ENCODE measurements at places on chromosomes 13 and 19. TPM values are rescaled to one million over a fixed set of nuclear protein-coding genes. Genes with fewer than 3 reads are reported as not detected.

Gene NUDT15
- 48.1 TPM for total RNA-seq

Gene FGF14
- total RNA-seq: not detected

Gene LYL1
- total RNA-seq: not detected

Gene ZNF701
- total RNA-seq: 1.2 TPM

Gene CEACAM4
- total RNA-seq: not detected

Gene SYNGR4
- not detected for total RNA-seq

Gene ZNF576
- total RNA-seq: 6.9 TPM

DNA sequence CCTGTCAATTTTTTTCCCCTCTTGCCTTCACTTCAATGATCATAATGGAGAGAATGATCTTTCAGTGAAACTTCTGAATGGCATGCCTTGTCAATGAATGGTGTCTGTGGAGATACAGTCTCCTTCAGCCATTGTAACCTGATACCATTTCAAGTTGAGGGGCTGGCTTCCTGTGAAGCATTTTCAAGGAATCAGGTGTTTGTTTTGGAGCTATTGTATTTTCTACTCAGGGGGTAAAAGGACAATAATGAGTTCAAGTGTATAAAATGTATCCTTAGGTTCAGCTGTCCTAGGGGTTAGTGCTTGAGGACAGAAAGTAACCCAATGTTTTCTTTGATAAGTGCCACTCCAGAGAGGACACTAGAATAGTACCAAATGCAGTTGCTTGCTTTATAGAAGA, 23.8 kb upstream of the CBY2 start:
- no peak for DNase-seq

GRCh38 chr19:46935066-46935663, 74.4 kb downstream of the ARHGAP35 start:
- no peak for DNase-seq

GRCh38 chr13:98187965-98188261, 10.8 kb upstream of the RNF113B start:
- no peak for DNase-seq

GRCh38 chr13:99357131-99357596, 50.0 kb upstream of the GPR183 start:
- DNase-seq: no peak

GRCh38 chr13:78319101-78319627, 284.2 kb downstream of the POU4F1 start:
- no peak for DNase-seq

DNA sequence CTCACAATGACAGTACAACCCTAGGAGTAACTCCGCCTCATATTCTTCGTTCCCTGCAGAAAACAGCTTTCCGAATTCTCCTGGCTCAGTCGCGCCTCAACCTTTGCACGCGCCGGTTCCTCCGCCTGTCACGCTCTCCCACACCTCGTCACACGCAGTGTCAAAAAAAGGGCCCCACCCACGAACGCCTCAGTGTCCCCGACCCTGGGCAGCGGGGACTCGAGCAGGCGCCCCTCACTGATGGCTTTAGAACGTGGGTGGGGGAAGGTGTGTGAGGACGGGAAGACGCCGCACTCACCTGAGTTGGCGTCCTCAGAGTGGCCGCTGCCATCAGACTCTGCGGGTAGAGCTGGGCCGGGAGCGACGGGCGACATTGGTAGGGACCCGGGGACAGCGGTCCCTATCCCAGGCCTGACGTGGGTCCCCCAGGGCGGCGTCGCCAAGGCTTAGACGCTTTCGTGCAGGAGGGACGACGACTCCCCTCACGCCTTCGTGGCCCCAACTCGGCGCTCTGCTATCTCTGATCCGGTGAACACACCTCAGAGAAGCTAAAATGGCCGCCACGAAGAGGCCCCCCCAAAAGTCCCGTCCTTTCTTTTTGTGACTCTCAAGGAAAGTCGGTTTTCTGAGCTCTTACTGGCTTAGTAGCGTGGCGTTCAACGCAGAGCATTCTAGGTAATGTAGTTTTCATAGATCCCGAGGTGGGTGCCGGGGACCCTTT, at the start of gene ZNF154:
ZNF154 (minus strand) TSS at position 564 of the 721 bp plus-strand sequence; CDS start at position 331, 233 bp downstream.
- DNase-seq: peak; percentile 90

DNA sequence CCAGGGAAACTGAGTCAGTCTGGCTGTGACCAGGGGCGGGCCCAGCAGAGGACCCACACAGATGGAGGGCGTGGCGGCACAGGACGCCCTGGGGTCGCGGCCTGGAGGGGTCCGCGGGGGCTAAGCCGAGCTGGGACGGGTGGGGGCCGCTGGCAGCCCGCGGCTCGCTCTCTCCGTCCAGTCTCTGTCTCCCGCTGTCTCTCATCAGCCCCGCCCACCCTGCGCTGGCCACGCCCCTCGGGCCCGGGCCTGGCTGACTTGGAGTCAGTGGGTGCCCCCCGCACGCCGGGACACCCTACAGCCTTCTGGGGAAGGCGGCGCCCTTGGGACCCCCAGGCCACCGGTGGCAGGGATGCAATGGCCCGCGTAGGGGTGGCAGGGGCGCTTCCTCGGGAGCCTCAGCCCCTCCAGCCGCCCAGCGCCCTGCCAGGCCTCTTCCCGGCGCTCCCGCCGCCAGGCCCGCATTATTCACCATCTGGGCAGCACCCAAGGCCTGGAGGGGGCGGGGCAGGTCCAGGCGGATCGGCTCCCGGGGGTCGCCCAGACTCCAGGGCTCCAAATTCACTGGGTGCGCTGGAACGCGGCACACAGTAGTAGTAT, at the start of gene TBXA2R:
TBXA2R (minus strand) TSS at position 186 of the 600 bp plus-strand sequence. CDS start 6,241 bp downstream, outside the sequence.
- DNase-seq: no peak

- no peak for DNase-seq
These were observed 11.1 kb upstream of the NFIX start for GRCh38 chr19:12984143-12984627.

DNA sequence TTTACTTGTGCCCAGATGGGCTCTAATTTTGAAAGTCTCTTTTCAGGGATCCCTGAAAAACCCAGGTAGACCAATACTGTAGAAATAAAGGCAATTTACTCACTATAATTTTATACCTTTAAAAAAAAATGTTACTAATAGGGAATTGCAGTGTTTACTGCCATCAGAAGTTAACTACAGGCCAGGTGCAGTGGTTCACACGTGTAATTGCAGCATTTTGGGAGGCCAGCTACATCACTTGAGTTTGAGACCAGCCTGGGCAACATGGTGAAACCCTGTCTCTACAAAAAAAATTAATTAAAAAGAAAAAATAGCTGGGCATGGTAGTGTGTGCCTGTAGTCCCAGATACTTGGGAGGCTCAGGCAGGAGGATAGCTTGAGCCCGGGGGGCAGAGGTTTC, 10.2 kb downstream of the USP12 start:
- DNase-seq: no peak

DNA sequence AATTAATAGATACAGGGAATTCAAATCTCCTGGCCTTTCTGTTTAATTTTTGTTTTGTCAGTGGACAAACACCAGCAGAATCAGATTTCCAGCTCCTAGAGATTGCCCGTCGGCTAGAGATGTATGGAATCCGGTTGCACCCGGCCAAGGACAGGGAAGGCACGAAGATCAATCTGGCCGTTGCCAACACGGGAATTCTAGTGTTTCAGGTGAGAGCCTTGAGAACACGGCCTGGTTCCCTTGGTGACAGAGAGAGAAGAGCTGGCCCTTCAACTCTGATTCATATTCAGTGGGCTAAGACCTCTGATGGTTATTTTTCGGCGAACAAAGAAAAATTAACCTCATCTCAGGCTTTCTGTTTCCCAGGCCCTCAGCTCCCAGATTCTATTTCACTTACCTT, 191.3 kb downstream of the STK24 start:
- no peak for DNase-seq

- DNase-seq: no peak
These were observed 22.4 kb downstream of the CACNG6 start for GRCh38 chr19:54013866-54014265.

DNA sequence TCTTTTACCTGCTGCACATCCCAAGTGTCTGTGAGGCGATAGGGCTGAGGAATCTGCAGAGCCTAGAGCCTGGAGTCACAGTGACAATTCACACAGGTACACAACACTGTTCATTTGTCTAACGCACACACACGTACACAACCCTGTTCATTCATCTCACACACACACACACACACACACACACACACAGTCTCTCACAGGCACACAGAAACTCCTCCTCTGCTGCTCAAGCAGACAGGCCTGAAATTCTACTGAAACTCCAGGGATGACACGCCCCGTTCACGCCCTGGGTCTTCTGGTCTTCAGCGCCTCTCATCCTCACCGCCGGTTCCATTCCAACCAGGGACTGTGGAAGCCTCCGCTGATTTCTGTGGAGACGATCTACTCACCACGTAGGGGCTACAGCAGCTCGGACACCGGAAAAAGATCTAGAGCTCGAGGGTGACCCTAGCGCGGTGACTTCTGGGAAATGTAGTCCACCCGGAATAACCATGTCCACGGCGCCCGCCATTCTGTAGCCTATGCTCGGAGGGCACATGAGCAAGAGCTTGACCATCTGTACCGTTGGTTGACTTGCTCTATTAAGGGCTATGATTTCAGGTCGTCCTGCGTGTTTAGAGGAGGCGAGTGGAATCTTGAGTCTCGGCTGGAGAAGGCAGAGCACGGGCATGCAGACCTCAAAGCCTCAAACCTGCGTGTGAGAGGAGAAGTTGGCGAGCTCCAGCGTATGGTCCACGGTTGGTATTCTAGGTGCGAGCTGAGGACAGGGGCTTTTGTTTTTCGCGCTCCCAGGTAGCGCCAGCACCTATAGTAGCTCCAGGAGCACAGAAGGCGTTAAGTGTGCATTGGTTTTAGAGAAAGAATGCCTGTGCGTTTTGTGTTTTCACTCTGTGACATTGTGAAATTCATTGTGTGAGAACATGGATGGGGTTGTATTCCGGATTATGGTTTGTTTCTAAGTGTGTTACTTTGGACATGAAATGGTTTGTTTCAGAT, 33.4 kb downstream of the ZNF45 start:
- DNase-seq: peak; percentile 92

GRCh38 chr19:56167064-56167578, 8.7 kb upstream of the GALP start:
- no peak for DNase-seq

DNA sequence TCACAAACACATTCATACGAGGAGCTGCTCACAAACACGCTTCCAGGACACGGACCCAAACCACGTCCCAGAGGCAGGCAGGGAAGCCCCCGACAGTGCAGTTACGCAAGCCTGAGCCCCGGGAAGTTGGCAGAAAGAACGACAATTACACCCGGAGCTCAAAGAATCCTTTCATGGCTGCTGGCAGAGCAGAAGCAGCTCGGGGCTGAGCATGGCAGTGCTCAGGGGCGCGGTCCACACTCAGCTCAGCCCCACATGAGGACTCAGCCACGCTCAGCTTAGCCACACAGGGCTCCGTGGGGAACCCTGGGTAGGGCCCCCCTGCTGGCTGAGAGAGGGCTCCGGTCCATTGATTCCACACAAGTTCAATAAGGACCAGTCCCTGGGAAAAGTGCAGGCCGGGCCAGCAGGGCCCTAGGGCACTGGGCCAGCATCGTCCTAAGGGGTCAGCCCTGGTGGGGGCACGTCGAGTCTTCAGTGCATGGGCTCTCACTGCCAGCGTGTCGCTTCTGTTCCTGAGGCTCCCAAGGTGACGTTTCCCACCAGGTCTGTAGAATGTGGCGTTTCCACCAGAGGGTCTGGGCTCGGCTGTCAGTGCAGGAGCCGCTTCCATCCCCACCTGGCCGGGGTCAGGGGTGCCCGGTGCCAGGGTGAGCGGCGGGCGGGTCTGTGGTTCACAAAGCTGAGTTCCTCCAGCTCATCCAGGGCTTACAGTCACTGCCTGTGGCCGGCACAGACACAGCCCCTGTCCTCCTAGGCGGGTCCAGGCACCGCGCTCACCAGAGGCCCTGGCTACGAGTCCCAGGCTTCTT, 23.1 kb downstream of the GAS6 start:
- no peak for DNase-seq

GRCh38 chr19:49613374-49613773, 22.4 kb downstream of the PRR12 start:
- DNase-seq: no peak

GRCh38 chr19:15304140-15304705, 28.1 kb downstream of the BRD4 start:
- no peak for DNase-seq

GRCh38 chr13:96141032-96141431, 51.1 kb downstream of the HS6ST3 start:
- DNase-seq: peak; percentile 6
